Astrocyte of the cerebellum (primary cell): ENCODE measurements at places on chromosomes 3 and 15.

- DNase-seq, result peak; percentile 20
Measured at GRCh38 chr15:57667171-57667849, 39.2 kb upstream of the POLR2M start.

GRCh38 chr3:137946356-137946973 is 63.5 kb upstream of the CLDN18 start:
- peak; percentile 55 for DNase-seq

DNA sequence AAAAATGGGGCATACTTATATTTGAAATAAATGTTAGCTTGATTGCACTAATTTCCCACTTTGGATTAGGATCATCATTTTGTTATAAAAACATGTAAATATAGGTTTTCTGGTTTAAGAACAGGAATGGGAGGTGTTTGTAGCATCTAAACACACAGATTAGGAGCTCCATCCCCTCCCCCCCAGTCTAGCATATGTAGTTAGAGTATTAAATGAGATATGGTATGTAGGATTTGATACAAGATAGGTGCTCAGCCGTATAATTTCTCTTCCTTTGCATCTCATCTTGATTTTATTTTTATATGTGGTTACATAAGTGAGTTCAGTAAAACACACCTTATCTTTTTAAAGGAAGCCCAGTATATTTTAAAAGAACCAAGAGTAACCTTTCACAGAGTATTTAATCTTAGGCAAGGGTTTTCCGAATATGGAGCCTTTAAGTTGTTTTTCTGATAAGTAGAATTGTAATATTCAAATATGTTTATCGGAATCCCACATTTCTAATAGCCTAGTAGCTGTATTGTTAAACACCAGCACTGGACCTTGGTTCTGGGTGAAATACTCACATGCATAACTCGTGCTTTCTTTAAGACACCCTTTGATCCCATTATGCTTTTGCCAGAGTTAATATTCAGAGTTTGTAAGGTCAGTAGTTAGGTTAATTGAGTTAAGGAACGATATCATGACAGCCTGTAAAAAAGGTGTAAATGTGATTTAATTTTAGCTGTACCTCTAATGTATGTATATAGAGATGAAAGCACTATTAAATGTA is 2.3 kb downstream of the SLC25A36 start:
- DNase-seq, result no peak

GRCh38 chr3:153666991-153667740 is 454.0 kb upstream of the ARHGEF26 start:
- no peak for DNase-seq

- DNase-seq, result no peak
Measured at GRCh38 chr3:59313365-59313764, 263.5 kb upstream of the CFAP20DC start.

GRCh38 chr3:27613846-27614500 is 108.2 kb downstream of the EOMES start:
- no peak for DNase-seq

- DNase-seq, result no peak
Measured at GRCh38 chr3:123883701-123884202, 380 bp downstream of the MYLK start.

DNA sequence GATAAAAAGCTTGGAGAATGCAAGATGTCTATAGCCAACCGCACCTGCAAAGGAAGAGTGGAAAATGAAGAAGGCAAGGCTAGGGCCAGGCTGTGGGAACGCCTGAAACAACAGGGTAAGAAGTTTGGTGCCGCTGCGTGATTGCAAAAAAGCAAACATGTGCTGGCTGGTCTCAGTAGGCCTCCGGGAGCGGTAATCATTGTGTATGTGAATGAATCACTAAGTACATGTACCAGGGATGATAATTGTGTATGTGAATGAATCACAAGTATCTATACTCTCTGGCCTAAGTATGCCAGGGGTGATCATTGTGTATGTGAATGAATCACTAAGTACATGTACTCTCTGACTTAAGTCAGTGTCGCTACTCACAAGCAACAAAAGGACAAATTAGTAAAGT is 40.3 kb upstream of the PARL start:
- DNase-seq, result no peak
